Activated CD8-positive, alpha-beta T cell treated with anti-CD3 and anti-CD28 coated beads, Interleukin-2, amount 10 ng/mL, durations not matched to agents 7 days and 5 days (primary cell): ENCODE measurements at places on chromosomes 11 and 22.

- DNase-seq: no peak
Observed at GRCh38 chr22:30362651-30363281, 6.0 kb downstream of the CCDC157 start.

GRCh38 chr11:45076761-45077160 lies 69.7 kb upstream of the PRDM11 start:
- DNase-seq: no peak

DNA sequence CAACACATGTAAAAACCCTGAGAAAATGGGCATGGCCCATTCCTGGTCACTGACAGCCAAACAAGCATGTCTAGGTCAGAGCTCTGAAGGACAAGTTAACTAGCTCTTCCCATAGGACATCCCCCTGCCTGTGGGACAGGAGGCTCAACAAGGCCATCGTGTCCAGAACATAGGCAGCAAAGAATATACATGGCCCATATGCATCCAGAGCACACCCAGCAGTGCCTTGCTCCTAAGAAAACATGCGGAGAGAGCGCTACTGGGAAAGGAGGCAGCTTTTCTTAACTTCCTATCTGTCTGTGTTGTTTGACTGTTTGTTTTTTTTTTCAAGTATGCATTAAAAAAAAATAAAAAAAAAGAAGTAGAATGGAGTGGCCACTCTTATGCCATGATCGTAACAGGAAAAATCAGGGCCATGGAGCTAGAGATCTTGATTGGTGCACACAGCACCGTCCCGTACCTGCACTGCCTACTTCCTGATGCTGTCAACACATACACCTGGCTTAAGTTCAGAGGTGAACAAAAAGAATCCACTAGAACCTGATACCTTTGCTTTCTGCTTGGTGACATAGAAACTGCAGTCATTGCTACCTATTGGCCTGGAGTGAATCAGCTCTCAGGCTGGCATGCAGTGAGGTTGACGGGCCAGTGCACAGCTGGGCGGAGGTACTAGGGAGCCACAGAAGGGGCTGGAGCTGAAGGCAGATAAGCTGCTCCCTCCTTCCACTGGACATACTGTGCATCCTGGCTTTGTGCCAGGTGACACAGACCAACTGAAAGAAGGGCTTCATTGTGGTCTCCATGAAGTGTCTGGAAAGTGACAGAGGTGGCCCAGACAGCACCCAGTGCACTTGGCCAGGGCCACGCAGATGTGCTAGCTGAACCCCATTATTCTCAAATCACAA lies 11.9 kb downstream of the UFD1 start:
- DNase-seq: no peak

DNA sequence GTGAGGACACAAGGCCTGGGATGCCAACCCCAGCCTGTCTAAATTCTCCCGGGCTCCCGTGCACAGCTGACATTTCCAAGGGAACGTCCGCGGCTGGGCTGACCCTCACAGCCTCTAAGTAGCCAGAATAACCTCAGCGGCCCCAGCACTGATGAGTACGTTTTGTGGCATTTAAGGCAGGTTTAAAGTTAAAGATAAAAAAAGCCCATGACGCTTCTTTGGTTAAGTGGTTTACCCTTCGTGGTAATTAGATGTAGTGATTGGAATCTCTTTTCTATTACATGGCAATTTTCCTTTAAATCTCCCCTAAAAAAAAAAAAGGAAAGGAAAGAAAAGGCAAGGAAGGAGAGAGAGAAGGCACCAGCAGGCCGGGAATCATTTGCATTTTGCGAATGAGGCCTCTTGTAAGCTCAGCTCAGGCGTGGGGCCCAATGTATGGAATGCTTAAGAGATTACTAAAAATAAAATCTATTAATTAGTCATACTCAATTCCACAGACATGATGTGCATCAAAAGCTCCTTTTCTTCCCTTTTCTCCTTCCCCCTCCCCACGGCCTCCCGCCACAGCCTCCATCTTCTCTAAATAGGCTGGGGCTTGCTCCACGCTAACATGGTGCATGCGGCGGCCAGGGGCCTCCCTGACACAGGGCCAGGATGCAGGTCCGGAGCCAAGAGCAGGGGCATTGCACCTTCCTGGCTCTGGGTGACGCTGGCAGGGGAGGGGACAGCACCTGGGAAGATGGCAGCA lies 44.1 kb downstream of the MACROD1 start:
- no peak for DNase-seq

- DNase-seq: no peak
Observed at GRCh38 chr11:79940974-79941735, 500.3 kb upstream of the TENM4 start.

DNA sequence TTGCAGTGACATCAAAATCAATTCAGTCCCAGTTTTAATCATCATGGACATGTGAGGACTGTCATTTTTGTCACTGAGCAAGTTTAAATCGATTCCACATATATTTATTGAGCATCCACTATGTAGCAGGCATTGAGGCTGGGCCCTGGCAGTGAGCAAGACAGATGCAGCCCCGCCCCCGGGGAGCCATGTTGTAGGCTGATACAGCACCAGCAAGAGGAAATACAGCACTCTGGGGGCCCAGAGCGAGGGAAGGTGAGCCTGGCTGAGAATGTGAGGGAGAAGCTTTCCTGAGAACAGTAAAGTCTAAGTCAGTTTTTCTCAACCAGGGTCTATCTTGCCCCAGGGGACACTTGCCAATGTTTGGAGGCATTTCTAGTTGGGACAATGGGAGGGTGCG lies 108.6 kb upstream of the ASPHD2 start:
- no peak for DNase-seq

DNA sequence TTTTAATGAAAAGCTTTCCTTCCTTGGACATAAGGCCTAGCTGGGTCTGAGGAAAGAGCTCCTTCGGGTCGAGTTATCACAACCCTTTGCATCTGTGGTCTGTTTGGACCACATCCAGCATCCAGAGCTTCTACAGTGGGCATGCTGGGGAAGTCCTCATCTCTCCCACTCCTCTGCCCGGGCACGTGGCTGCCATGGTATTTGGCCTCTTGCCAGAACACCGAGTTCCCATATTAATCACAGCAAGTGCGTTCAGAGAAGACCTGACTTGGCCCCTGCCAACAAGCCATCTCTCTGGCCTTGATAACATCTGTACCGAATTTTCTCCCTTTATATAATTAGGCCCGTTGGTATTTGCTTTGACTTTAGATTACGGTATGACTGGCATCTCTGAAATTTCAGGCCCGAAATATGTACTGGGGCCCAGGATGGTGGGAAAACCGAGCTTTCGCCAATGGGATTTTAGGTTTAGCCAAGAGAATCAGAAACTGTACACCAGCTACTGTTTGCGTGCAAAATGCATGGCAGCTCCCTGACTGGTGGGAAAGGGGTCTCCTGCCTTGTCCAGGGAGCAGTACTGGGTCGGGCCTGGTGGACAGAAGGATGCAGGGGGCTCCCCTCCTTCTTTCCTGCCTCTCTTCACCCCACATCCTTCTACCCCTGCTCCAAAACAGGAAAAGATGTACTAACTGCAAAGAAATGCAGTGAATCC lies 90.0 kb downstream of the MICAL2 start:
- no peak for DNase-seq

- no peak for DNase-seq
Observed at GRCh38 chr11:116357784-116358544, 414.8 kb downstream of the BUD13 start.

- DNase-seq: no peak
Observed at GRCh38 chr11:74725701-74726100, 5.5 kb downstream of the CHRDL2 start.

- no peak for DNase-seq
Observed at GRCh38 chr11:8754241-8754640, 71.6 kb downstream of the RPL27A start.

- DNase-seq: no peak
Observed at GRCh38 chr11:71178076-71178475, 74.3 kb downstream of the SHANK2 start.
